ENCODE measurements at places on chromosomes 6 and 20.

GRCh38 chr20:38311491-38311890 lies 7.5 kb downstream of the BPI start:
- DNase-seq: no peak

DNA sequence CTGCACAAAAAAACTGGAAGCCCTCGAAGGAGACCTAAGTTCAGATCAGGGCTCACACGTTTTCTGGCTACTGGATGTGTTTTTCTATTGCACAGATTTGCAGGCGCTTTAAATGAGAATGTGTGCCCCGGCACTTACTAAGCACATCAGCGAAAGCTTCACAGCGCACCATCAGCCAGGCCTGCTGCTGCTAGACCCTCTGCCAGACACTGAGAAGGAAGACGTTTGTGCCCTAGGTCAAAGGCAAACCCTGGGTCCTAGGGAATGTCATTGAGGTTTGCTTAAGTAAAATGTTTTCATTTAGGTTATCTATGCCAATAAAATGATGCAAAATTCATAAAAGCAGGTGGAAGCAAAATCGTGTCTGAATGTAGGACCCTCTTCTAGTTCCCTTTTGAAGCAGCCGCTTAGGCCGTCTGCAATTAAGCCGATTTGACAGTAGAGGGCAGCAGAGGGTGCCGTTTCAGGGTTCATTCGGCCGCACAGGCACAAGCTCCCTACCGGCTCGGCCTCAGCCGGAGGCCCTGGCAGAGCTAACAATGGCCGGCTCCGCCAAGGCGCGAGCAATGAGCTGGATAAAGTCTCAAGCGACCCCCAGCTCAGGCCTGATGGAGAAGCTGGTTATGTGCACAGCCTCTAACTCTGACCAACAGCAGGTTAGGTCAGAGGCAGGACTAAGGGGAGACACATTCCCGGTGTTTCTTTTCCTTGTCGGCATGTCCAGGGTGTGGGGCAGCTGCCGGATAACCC lies 107.2 kb upstream of the FOXA2 start:
- peak; percentile 38 for DNase-seq

DNA sequence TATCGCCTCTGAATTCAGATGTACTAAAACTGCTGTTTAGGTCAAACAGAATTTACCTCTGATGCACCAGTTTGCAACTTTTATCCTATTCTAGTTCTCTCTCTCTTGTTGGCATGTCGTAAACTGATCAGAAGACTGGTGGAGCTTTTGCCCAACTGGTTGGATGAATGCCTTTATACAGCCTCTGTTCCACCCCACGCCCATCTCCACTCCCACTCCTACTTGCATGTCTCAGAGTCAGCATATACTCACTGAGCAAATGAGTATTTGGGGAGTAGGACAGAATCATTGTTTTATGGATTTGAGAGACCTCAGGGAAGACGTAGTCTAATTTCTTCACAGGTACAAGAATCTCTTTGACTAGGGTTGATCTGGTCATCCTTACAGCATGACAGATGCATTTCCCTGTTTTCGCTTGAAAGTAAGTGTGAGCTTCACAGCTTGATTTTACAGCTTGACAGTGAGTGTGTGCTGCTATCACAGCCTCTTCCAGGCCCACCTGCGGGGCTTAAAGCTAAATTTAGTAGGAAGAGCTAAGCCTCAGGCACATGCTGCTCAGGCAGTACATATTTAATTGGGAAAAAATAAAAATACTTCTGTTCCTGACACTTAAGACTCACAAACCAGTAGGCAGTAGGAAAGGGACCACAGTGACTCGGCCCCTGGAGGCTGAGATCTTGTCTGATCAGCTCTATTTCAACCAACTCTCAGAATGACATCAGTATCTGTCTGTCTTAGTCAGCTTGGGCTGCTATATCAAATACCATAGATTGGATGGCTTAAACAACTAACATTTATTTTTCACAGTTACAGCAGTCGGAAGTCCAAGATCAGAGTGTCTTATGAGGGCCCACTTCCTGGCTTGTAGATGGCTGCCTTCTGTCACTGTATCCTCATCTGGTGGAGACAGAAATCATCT lies 30.4 kb downstream of the TRMT6 start:
- no peak for DNase-seq

- DNase-seq: peak; percentile 79
Observed at GRCh38 chr6:111971181-111971841, 82.6 kb upstream of the CCN6 start.

GRCh38 chr6:150200428-150201100 lies 57.7 kb downstream of the PPP1R14C start:
- DNase-seq: no peak

DNA sequence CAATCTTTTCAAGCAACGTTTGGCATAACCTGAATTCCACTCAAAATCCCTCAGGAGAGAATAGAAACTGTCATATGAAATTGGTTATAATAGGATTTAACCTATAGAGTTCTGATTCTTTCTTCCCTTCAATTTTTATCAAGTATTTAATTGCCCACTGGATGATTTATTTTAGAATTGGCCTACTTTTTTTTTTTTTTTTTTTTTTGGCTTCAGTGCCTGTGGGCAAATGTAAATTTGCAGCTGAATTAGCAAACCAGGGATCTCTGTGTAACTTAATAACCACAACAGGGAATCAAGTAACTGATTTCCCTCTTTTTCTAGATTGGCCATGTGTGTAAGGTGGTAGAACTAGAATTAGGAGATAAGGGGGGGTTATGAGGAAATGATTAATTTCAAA lies 157.0 kb downstream of the SOX4 start:
- peak; percentile 37 for DNase-seq

- DNase-seq: no peak
Observed at GRCh38 chr6:11362564-11362963, 130.1 kb upstream of the NEDD9 start.

- DNase-seq: peak; percentile 33
Observed at GRCh38 chr20:51930775-51931174, 128.5 kb upstream of the SALL4 start.

- no peak for DNase-seq
Observed at GRCh38 chr6:160217073-160217472, 41.5 kb downstream of the SLC22A2 start.

DNA sequence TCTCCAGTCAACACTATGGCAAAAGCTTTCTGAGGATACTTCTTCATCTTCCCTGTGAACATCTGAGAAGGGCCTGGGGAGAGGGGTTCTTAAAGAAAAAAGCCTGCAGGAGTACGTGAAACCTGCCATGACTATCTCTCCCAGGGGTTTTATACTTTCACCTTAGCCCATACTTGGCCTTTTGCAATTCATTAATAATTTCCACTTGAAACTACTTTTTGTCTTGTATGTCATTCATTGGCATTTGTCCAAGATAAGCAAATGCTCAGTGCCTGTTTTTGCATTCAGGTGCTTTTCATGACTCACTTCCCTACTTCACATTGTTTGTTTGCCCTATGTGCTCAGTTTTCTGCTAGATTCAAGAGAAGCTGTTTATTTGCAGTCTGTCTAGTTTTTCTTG lies 580.3 kb upstream of the GJE1 start:
- DNase-seq: peak; percentile 87

DNA sequence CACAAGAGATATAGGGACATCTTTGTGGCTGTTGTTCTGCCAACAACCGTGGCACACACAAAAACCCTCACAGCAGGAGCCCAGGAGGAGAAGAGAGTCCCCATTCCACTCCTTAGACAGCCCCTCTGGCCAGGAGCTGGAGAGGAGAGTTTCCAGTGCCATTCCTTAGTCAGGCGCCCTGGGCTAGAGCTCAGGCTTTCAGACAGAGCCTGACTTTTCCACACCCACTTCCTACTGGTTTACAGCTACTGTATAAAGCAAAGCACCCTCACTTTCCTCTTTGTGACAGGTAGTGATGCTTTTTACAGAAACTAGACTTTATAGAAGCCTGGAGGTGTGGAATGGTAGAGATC lies 145.9 kb downstream of the SYCP2 start:
- DNase-seq: no peak

DNA sequence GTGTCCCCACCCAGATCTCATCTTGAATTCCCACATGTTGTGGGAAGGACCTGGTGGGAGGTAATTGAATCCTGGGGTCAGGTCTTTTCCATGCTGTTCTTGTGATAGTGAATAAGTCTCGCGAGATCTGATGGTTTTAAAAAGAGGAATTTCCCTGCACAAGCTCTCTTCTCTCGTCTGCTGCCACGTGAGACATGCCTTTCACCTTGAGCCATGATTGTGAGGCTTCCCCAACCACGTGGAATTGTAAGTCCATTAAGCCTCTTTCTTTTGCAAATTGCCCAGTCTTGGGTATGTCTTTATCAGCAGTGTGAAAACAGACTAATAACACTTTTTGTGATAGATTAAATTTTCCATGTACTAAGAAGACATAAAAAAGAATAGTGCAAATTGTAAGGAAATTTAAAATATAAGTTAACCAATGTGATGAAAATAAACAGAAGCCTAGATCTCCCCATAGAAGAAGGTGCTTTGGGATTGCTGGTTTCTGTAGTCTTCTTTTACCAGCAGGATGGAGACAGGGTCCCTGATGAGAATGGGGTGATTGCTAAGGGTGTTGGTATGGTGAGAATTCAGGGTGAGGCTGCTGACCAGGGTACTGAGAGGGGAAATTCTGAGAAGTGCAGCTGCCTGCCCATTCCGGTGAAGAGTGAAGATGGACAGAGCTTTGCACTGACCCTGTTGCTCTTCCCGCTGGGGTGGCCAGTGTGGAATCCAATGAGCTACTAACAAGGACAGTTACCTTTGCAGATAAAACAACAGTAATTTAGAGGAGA lies 50.7 kb downstream of the BMP2 start:
- no peak for DNase-seq

DNA sequence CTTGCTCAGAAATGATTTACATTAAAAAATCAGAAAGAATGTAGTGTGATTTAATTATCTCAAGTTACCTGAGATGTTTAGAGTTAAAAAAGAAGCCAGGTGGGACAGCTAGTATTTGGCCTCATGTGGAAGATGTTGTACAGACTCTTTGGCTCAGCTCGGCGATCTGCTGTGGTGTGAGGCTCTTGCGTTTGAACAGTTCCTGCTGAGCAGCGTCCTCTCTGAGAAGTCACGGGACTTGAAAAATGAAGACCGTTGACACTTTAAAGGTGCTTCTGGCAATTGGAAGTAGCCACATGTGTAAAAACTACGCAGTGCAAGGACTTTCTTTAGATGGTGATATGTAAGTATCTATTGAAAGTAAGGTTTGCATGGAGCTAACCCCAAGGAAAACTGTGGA lies 169.0 kb downstream of the BACH2 start:
- no peak for DNase-seq

GRCh38 chr6:37172912-37173492 lies 3.0 kb downstream of the PIM1 start:
- DNase-seq: no peak

- DNase-seq: no peak
Observed at GRCh38 chr6:141361559-141361958, 771.2 kb upstream of the GJE1 start.

DNA sequence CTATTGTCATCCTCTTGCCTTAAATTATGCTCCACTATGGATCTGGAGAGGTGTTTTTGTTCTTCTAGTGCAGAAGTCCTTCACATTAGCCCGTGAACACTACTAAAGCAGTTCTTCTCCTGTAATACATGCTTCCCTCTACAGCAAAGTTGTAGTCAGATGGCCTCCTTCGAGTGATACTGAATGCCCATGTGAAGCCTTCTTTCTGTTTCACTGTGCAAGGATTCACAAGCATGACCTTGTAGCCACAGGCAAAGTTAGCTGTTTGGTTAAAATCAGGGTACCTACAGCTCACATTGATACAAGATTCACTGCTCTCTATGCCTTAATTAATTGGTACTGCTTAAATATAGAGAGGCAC lies 47.6 kb downstream of the ARHGAP18 start:
- DNase-seq: no peak

DNA sequence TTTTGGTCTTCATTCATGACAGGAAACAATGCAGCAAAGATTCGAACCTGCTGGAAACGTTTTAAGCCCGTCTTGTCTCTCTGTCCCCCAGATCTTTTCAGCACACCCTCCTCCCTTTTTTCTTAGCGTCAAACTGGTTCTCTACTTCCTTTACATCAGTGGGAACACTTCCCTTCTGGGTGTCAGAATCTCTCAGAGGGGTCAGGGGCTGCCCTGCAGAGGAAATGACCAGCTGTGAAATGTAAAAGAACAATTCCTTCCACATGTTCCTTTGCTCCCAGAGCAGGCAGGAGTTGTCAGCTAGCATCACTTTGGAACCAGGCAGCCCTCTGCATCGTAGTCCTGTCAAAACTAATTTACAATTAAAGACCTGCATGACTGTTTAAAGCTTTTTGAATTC lies 619.0 kb downstream of the TFAP2A start:
- DNase-seq: no peak

DNA sequence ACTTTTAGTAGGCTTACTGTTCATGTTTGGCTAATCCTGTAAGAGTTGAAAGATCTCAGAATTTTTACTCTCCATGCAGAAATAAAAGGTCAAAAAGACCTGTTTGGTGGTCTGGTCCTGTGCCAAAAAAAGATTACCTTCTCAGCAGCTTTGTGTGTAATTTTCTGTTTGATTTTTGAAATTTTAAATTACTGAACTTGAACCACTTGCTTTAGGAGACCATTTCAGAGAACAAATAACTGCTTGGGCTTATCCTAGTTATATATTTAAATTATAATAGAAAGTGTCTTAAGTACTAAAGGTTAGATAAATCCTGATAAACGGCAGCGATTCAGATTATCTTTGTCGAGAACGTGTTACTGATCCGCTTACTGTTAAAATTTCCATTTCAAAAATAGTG lies 118.3 kb upstream of the GRIK2 start:
- no peak for DNase-seq

- no peak for DNase-seq
Observed at GRCh38 chr20:50284811-50285375, 94.3 kb downstream of the CEBPB start.

Data from NCI-H2171 (cell line).